Activated CD4-positive, alpha-beta T cell treated with anti-CD3 and anti-CD28 coated beads, Interleukin-2, amount 50 U/mL, for 16 hours (primary cell): ENCODE measurements at places on chromosomes 7 and 10.

GRCh38 chr10:129741280-129741977, 222.6 kb downstream of the EBF3 start:
- DNase-seq = no peak

- DNase-seq = no peak
These were observed 68.3 kb downstream of the BMS1 start for GRCh38 chr10:42850931-42851330.

DNA sequence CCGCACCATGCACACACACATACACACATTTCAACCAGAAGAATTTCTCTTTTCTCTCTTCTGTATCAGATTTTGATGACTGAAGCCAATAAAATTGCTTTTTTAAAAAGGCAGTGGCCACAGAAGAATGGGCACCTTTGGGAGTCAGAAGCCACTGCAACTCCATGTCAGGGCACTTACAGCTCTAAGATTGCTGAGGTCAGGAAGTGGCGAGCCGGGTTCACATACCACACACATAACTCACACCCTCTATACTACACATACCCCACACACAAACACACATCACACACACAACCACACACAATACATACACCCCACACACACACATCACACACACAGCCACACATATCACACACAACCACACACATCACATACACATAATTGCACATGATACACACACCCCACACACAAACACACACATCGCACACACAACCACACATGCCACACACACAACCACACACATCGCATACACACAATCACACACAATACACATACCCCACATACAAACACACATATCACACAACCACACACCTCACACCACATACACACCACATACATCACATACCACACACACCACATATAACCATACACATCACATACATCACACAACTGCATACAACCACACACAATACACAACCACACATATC, 31.2 kb downstream of the GPRIN2 start:
- no peak for DNase-seq

DNA sequence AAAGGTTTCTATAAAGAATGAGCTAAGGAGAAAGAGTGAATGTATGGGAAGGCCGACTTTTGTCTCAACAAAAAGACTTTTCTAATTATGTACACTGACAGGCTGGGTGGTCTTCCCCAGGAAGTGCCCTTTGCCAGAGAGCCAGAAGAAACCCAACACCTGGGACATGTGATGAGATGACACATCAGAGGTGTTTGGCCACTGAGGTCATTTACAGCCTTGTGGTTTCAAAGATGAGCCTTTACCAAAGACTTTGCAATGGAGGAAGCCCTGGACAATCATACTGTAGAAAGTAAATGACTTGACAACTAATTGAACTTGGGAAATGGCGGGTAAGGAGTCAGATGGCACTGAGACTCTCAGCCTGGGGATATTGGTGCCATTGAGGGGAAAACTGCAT, 3.4 kb upstream of the NRG3 start:
- DNase-seq = no peak
